ENCODE measurements at places on chromosomes 5 and 9. TPM values are rescaled to one million over a fixed set of nuclear protein-coding genes. Genes with fewer than 3 reads are reported as not detected.

The C5orf63 gene
- total RNA-seq = 7.2 TPM

The PRRX2 gene
- total RNA-seq = 0.27 TPM

The PCDH1 gene
- 13.7 TPM for total RNA-seq

The MARVELD2 gene
- total RNA-seq = not detected

The ABLIM3 gene
- 54.5 TPM for total RNA-seq

The HSD17B4 gene
- total RNA-seq = 142 TPM

The MTX3 gene
- 16.7 TPM for total RNA-seq

The SLC44A1 gene
- 9.6 TPM for total RNA-seq

The IL5 gene
- not detected for total RNA-seq

The PPP2R2B gene
- total RNA-seq = 0.71 TPM

The TTC16 gene
- total RNA-seq = 0.10 TPM

The RNF183 gene
- not detected for total RNA-seq

The EQTN gene
- not detected for total RNA-seq

Measured in psoas muscle (tissue), 8 donors.